Globus pallidus (tissue), 1 donor: ENCODE measurements at places on chromosomes 12 and 14.

DNA sequence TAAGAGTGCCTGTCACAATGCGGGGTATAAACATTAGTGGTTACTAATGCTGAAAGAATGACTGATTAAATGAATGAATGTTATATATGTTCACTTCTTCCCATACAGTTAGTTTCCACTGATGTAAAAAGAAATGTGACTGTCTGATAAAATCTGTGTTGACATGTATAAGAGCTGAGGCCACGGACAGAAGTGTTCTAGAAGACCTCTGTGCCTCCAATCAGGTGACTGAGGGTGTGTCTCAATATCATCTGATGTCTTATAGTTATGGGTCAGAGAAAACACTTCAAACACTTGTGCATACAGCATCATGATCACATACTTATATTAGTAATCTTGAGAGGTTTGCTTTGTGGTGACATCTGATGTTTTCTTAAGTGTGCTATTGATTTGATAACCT is 183.4 kb downstream of the TTC7B start:
- no peak for DNase-seq

GRCh38 chr14:55851961-55852360 is 266.2 kb upstream of the PELI2 start:
- no peak for DNase-seq

DNA sequence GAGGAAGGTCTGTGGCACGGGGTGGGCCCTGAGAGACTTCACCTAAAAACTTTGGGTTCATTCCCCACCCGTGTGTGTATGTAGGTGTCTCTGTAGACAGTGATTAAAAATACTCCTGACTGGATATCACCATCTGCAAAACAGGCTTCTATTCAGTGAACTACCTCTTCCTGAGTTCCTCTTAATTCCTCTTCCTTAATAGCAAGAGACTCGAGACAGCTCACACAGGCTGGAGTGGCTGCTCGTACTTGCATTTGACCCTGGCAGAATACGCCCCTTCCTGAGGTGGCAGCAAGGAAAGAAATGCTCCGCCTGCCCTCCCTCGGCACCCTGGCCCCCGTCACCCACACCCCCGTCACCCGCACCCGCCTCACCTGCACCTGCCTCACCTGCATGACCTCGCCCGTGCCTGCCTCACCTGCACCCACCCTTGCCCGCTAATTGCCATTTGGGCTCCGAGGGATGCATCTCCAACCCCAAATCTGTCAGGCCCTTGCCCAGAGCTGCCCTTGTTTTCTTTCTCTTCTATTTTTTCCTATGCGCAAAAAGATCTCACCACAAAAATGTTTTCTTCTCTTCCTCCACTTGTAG is 90.0 kb downstream of the FBXL14 start:
- DNase-seq, result no peak

GRCh38 chr14:63650256-63650952 is 8.7 kb upstream of the WDR89 start:
- no peak for DNase-seq

GRCh38 chr12:450438-450837 is 9.3 kb upstream of the B4GALNT3 start:
- DNase-seq, result no peak

DNA sequence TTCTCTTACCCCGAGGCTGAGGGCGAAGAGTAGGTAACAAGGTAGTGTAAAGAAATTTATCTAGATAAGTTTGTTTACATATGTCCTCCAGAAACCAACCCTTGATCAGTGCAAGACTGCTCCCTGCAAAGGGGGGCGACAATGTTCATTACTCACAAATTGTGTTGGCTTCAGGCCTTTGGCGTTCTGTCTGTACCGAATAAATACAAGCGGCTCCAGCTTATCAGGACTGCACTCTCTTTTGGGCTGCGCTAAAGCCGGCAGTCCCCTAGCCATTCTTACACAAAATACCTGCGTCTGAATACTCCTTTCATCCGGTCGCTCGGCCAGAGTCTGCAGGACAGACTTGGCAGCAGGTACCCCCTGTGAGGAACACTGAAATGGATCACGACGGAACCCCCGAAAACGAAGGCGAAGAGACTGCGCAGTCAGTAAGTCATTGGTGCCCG is 116.4 kb downstream of the PPHLN1 start:
- DNase-seq, result no peak

DNA sequence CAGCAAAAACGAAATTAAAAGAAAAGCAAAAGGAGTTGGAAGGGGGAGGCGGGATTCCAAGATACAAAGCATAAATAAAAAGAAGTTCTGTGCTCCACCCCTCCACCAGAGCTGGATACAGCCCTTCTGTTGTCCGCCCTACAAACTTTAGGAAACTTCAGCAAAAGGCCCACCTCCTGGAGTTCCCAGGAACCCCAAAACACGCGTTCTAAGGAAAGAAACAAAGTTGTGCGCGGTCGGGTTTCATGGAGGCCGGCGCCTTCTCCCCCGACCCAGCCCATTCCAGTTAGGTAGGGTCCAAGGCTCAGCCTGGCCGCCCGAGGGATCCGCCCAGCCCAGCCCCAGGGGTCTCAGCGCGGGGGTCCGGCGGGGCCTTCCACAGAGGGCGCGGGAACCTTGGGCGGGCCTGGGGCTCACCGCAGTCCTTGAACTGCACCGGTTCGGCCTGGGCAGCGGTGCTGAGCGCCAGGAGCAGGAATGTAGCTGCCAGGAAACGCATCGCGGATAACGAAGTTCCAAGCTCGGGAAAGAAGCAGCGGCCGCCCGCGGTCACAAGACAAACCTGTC is at the start of gene NPC2:
Gene NPC2 (minus strand): TSS at position 530 of the 567 bp plus-strand sequence. CDS start 31 bp downstream, at position 499.
- no peak for DNase-seq

- no peak for DNase-seq
These were observed 2.9 kb downstream of the ACVRL1 start for GRCh38 chr12:51910168-51910567.

- no peak for DNase-seq
These were observed 83.2 kb downstream of the LMNTD1 start for GRCh38 chr12:25469861-25470260.

- DNase-seq, result no peak
These were observed 342.6 kb upstream of the NAV3 start for GRCh38 chr12:77488041-77488620.

GRCh38 chr12:68565391-68565903 is 45.3 kb upstream of the RAP1B start:
- no peak for DNase-seq

DNA sequence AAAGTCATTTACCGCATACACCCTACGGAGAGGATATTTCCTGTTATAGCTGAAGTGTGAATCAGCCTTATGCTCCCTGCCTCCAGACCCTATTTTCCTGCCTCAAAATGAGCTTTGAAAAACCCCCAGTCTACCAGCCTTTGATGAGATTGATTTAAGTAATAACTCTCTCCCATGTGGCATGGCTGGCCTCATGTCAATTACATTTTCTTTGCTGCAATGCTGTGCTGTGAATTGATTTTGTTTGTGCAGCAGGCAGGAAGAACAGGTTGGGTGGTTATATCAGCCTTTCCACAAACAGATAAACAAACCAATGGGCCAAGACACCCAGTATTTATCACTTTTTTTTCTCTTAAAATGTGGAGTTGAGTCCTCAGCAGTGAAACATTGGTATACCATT is 1105.5 kb upstream of the TMEM132C start:
- DNase-seq, result no peak

GRCh38 chr14:85915711-85916110 is 385.8 kb downstream of the FLRT2 start:
- no peak for DNase-seq

DNA sequence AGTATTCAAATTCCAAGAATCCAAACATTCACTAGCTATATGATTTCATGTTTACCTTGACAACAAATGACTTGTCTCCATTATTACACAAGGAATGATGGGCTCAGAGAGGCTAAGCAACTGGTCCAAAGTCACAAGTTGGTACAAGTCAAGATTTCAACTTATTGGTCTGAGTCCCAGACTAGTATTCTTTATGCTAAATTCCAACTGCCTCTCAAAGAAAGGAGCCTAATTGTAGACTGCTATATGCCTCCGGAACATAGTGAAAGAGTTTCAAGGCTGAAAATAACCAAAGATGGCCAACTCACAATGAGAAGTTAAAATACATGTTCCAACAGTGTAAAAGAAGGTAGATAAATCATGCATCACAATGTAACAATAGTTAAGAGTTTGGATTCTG is 7.5 kb downstream of the BTG1 start:
- no peak for DNase-seq

DNA sequence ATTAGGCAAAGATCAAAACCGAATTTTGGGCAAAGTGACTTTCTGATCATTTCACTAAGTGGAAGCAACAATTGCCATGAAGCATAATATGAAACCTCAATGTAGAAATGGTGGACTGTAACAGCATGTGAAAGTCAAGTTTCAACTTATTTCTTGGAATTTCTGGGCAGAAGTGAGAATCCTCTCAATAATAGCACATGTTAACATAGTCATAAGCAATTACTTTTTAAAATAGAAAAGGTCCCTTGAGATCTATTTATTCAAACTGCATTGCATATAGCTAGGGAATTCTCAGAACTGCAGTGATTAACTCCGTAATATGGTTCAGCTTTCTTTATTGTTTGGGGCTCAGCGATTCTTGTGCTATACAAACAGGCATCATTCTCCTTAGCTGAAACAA is 136.7 kb upstream of the ATP2B1 start:
- no peak for DNase-seq

GRCh38 chr12:31215518-31216232 is 110.3 kb downstream of the SINHCAF start:
- DNase-seq, result no peak

- peak; percentile 19 for DNase-seq
These were observed 2.4 kb upstream of the WIF1 start for GRCh38 chr12:65123435-65124063.

- no peak for DNase-seq
These were observed 7.9 kb upstream of the NFKBIA start for GRCh38 chr14:35412272-35413056.

GRCh38 chr12:110766311-110767154 is 23.8 kb upstream of the PPP1CC start:
- DNase-seq, result no peak

- peak; percentile 25 for DNase-seq
These were observed 21.7 kb upstream of the VPS37B start for GRCh38 chr12:122917507-122918121.

GRCh38 chr14:101504096-101504948 is 57.0 kb upstream of the DIO3 start:
- no peak for DNase-seq

GRCh38 chr12:3552726-3553045 is 61.7 kb downstream of the PRMT8 start:
- no peak for DNase-seq

- no peak for DNase-seq
These were observed 29.1 kb downstream of the SYNE2 start for GRCh38 chr14:63881926-63882325.

DNA sequence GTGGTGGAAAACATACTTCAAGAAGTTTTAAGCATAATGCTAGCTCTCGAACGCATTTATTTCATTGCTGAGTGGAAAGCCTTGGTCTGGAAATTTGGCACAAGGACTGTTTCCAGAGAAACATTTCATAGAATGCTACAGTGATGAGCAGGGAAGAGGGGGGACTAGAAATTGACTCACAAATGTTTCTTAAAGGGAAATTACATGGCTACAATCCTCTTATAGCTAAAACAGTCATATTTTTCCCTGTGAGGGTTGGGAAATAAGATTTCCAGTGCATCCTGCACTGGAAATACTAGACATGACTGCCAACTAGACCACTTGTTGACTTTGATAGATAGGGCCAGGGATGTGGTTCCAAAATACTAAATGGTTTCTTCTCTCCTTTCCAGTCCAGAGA is 197.3 kb upstream of the RGS6 start:
- no peak for DNase-seq

GRCh38 chr14:99236386-99237138 is 35.4 kb downstream of the BCL11B start:
- no peak for DNase-seq

- no peak for DNase-seq
These were observed 180.9 kb downstream of the EXOC5 start for GRCh38 chr14:57087841-57088240.

DNA sequence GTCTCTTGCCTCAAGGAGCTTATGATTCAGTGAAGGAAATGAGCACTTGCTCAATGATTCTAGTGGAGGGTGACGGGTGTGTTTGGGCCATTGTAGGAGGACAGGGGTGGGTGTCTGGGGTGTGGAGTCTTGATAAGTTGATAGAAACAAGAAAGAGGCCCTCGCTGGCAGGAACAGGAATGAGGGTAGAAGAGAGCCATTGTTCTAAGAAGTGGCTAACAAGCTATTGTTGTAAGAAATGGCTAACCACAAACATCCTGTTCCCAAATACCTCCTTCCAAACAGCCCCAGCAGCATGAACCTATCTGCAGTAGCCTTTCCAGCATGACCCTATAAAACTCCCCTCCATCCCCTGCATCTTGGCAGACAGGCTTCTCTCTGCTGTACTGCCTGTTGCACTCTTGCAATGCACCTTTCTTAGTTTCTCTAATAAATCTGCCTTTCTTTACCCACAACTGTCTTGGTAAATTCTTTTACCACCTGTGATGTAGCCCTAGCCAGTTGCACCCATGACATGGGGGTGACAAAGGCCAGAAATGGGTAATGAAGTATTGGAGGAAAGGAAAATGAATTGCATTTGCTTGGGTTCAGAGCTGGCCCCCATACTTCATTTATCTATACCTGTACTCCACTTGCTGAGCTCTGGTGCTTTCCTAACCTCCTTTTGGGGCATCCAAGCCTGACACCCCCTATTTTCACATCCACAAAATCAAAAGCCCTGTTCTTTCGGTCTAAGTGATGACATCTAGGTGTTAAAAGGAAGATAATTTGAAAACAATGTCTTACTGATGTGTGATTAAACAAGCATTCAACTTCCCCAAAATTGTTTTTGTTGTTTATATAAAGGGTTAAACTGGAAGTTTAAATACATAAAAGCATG is 389.1 kb downstream of the GRIN2B start:
- DNase-seq, result no peak

GRCh38 chr14:59852350-59852749 is 18.2 kb downstream of the RTN1 start:
- DNase-seq, result no peak

DNA sequence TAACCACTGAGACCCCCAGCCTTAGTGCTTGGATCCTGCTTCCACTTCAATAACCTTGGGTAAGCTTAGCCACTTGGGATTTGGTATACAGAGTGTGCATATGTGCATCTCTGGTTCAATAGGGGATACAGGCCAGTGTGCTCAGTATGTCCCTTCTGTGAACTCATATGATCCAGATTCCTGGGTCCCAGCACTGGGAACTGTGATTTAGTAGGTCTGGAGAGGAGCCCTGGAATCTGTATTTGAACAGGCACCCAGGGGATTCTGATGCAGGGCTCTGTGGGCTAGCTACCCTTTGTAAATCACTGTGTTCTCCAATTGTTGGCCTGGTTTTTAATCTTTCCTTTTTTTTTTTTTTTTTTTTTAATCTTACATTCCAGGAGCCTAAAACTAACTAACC is 9.8 kb upstream of the RNU6-8 start:
- no peak for DNase-seq
